ENCODE measurements at places on chromosomes 5 and 9. TPM values are rescaled to one million over a fixed set of nuclear protein-coding genes. Genes with fewer than 3 reads are reported as not detected.
A peak's percentile ranks its signal among the peaks of the same experiment; 100 is the strongest.

GRCh38 chr9:73152543-73152844, 829 bp downstream of the ANXA1 start:
- no peak for DNase-seq

DNA sequence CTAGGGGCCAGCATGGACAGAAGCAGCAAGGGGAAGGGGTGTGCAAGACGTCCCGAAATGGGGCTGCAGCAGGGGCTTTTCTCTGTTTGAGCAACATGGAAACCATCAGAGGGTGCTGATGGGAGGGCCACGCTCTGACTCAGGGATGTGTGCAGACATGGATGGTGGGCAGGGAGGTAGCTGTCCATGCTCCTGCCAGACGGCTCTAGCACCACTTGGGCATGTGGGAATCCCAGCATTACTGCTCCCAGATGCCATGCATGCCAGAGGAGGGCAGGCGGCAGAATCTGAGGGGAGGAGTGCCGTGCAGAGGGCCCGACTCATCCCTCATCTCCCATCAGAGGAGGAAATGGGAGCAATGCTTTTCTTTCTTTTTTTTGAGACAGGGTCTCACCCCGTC, 45.6 kb upstream of the SLC25A51 start:
- DNase-seq = no peak

FBN2 gene
- polyA plus RNA-seq = 101 TPM

- peak; percentile 36 for DNase-seq
Observed at GRCh38 chr9:92332577-92333281, 7.0 kb downstream of the CENPP start.

DNA sequence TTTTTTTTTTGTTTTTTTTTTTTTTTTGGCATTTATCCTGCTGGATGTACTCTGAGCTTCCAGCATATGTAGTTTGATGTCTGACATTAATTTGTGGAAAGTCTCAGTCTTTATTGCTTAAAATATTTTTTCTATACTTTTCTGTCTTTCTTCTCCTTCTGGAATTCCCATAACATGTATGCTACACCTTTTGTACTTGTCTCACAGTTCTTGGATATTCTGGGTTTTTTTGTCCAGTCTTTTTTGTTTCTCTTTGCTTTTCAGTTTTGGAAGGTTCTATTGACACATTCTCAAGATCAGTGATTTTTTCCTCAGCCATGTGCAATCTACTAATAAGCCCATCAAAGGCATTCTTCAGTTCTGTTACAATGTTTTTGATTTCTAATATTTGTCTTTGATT, 19.4 kb upstream of the RFK start:
- DNase-seq = no peak

Measured in left kidney (tissue), 8 donors.